ENCODE measurements at places on chromosomes 3 and 15.
A peak's percentile ranks its signal among the peaks of the same experiment; 100 is the strongest.

GRCh38 chr3:55622116-55622515 lies 135.0 kb upstream of the WNT5A start:
- DNase-seq = no peak

DNA sequence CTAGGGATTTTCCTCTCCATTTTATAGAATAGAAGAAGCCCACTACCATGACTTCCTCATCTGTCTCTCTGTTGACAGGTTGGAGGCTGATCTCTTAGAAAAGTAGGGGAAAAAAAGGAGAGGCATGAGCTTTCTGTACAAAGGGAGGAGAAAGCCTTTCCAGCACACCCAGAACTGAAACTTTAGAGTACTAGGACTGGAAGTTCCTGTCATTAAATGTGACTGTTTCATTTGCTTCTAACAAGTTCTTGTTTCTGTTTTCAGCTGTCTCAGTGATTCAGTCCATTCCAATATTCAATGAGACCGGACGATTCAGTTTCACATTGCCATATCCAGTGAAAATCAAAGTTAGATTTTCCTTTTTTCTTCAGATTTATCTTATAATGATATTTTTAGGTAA lies 39.0 kb downstream of the INTS14 start:
- DNase-seq = no peak

DNA sequence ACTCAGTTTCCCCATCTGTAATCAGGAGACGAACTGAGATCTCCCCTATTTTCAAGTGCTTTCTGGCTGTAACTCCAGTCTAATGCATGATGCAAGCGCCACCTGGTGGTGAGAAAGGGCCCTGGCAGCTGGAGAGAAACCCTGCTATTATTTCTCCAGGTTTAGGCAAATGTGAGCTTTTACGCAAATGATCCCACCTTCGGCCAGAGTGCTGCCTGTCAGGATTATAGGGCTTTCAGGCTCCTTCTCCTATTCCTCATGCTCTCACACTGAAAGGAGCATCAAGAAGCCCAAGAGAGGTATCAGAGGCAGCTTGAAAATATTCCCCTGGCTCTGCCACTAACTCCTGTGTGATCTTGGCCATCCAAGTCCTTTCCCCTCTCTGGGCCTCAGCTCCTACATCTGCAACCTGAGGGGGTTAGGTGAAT lies 93.9 kb upstream of the RASGRF1 start:
- DNase-seq = peak; percentile 30

DNA sequence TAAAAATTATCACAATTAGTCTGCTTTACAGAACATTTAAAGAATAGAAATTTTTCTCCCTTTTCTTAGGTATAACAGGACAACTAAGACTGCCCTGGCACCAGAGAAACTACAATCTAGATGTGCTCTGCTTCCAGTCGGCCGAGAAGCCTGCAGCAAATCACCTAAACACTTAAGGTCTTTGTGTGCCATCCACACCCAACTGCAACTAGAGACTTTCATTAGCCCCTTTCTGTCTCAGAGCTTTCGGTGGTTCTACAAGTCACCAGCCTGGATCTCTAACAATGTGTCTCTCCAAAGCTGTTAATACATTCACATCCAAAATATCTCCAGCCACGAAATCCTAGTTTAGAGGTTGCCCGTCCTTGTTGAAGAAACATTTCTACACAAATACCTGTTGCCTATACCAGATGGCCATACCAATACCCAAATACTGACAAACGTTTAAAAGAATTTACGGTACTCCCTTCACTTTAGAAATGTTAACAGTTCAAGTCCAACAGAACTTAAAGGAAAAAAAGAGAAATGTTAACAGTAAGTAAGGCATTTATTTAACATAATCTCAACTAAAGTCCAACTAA lies 6.7 kb downstream of the PRC1 start:
- DNase-seq = no peak

DNA sequence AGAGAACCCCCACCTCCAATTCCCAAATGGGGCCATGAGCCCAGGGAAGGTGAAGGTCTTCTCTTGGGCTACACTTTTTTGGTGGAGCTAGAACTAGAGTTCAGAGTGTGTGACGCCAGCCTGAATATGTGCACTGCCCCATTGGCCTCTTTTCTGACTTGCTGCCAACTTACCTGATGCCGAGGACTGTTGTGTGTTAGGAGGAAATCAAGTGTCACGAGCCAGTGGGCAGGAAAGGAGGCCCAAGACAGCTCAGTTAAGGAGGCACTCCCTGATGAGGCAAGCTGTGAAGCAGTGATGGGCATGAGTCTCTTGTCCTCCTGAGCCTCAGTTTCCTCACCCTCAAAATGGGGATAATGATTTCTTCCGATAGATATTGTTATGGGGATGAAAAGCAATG lies 107.8 kb downstream of the ANP32A start:
- no peak for DNase-seq

- no peak for DNase-seq
Measured at GRCh38 chr15:73524919-73525318, 82.0 kb downstream of the REC114 start.

GRCh38 chr3:17329927-17330326 lies 412.5 kb downstream of the TBC1D5 start:
- DNase-seq = no peak

- no peak for DNase-seq
Measured at GRCh38 chr3:160870327-160870726, 114.3 kb downstream of the PPM1L start.

DNA sequence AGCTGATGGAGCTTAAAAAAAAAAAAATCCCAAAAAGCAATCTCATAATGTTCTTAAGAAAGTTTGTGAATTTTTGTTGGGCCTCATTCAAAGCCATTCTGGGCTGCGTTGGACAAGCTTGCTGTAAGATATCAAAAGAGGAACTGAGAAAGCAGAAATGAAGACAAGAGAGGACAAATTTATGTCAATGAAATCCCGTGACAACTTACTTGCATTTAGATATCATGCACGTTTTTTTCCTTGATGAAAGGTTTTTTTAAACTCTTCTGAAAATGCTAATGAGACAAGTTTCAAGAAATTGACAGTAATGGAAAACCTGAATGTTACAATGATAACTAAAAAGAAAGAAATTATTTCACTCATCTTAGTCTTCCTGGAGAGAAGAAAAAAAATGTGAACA lies 662.9 kb downstream of the SQOR start:
- DNase-seq = no peak

GRCh38 chr15:36545467-36545992 lies 33.9 kb upstream of the CDIN1 start:
- no peak for DNase-seq

GRCh38 chr3:117893638-117894037 lies 1141.0 kb downstream of the IGSF11 start:
- no peak for DNase-seq

GRCh38 chr15:72554471-72555425 lies 80.6 kb downstream of the ARIH1 start:
- DNase-seq = peak; percentile 9

GRCh38 chr15:58585693-58586443 lies 154.1 kb downstream of the LIPC start:
- no peak for DNase-seq

DNA sequence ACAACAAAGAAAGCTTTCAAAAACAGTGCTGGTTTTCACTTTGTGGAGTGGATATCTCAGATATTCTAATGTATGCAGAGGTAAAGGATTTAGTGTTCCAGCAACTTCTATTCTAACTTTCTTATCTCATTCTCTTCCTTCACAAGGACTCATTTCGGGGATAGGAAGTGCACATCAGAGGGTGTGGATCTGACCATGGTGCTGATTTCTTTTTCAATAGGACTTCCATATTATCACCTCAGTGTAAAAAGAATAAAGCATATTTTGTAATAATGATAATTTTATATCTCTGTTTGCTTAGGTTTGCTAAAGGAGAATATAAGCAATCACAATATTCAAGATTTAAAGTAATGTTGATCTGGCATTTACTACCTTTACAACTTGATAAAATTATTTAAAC lies 12.5 kb upstream of the CADM2 start:
- DNase-seq = no peak

- no peak for DNase-seq
Measured at GRCh38 chr3:152257563-152258035, 11.1 kb upstream of the MBNL1 start.

DNA sequence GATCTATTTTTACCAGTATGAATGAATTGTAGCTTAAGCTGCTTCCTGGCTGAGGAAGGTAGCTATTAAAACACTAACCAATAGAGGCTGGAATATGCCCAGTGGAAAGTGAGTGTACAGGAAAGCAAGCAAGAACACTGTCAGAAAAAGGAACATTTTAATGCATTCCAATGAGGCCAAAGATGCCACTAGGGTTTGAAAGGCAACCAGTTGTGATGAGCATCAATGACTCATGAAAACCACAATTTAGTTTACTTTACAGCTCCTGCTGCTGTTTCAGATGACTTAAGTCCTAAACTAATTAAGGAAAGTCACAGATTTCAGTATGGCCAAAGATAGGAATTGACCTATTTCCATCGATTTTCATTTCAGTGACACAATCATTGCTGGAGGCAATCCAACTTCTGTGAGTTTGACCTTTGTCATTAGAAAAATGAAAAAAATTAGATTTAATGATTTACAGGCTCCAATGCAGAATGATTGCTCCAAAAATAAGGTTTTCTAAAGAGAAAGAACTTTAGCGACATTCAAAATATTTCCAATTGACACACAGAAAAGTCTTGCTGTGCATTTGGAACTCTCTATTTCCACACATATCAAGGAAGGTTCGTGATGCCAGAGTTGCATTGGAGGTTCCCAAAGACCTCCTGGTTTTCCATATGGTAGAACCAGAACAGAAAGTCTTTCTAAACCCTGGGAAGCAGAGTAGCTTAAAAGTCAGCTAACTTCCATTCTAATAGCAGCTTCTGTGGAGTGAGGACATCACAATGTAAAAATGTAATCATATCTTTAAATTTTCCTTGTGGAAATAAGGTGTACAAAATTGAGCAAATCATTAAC lies 103.0 kb downstream of the SUCNR1 start:
- no peak for DNase-seq

- no peak for DNase-seq
Measured at GRCh38 chr3:134211797-134212196, 38.9 kb downstream of the RYK start.

- no peak for DNase-seq
Measured at GRCh38 chr3:122301063-122301462, 24.0 kb upstream of the CSTA start.

DNA sequence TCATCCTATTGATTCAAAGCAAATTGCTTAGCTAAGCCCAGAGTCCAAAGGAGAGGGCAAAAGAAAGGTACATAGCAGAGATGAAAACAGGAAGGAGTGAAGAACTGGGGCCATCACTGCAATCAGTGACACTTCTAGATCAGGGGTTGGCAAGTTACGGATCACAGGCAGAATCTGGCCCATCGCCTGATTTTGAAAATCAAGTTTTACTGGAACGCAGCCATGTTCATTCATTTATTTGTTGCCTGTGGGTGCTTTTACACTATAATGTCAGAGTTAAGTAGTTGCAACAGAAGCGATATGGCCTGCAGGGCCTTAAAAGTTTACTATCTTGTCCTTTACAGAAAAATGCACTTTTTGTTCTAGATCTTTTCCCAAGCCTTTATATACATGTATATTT lies 271.7 kb upstream of the TOPAZ1 start:
- no peak for DNase-seq

GRCh38 chr3:102715030-102715697 lies 280.3 kb downstream of the ZPLD1 start:
- DNase-seq = no peak

GRCh38 chr15:39918688-39919385 lies 1.2 kb downstream of the GPR176 start:
- no peak for DNase-seq

- DNase-seq = no peak
Measured at GRCh38 chr15:86125775-86126174, 46.1 kb downstream of the AGBL1 start.

DNA sequence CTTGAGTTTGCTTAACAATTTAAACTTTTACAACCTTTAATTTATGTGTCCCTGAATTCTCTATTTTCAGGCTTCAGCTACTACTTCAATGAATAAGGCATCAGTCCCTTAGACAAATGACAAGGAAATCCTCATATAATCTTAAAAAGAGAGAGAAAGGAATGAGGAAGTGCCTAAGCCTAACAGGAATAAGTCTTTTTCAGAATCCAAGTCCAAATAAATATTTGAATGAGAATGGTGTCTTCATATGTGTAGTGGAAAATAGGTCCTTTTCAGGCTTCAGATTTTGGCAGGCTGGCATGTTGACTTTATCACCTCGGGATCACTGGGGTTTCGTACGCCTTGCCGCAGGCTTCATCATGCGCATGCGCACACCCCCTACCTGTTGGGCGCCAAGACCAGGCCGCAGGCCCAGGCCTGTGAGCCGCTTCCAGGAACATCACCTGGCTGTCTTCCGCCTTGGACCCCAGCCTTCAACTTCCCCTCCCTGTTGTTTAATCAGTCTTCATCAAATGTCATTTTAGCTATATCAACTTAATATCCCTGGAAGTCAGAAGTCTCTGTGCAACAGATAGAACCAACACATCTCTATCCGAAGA lies 334.5 kb downstream of the SOX2 start:
- DNase-seq = no peak

DNA sequence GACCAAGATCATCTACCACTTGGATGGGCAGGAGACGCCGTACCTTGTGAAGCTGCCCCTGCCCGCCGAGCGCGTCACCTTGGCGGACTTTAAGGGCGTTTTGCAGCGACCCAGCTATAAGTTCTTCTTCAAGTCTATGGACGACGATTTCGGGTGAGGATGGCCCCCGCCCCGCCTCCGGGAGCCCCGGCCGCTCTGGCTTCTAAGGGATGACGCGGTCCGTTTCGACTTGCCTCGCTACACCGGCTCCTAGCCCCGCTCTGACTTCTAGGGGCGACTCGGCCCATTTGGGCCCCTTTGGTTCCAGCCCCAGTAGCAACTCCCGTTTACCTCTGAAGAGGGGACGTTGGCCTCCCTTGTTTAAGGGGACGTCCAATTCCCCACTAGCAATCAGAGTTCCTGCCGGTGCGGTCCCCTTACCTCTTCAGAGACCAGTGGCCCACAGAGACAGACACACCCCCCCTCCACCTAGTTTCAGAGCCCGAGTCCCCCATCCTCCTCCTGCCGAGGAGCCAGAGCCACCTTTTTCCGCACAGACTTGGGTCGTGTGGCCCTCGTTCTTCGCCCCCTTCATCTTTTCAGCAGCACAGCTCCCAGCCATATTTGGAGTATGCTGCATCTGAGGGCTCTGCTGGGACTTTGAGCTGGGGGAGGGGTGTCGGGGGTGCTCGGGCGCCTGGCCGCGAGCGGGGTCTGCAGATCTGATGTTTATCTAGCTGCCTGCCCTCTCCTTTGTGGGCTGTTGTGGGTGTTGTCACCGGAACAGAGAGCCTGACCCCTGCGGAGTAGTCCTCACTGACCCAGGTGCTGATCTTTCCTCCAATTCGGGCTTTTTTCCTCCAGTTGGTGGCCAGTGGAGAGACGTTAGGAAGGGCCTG lies 706 bp downstream of the DVL3 start:
- peak; percentile 34 for DNase-seq

GRCh38 chr15:77009646-77010311 lies 14.9 kb downstream of the PSTPIP1 start:
- no peak for DNase-seq

DNA sequence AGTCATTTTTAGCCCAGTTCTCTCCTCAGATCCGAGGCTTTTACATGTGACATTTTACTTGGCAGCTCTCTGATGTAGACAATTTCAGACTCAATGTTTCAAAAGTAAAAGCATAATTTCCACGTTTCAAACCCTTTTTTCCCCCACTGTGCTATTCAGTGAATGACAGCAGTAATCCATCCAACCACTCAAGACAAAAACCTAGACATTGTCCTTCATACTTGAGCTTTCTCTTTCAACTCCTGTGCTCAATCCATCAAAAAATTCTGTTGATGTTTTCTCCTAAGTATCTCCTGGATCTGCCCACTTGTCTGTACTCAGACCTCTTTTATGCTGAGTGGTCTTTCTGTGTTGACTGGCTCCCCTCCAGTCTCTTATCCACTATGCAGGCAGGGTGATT lies 214.7 kb downstream of the CHL1 start:
- no peak for DNase-seq

- no peak for DNase-seq
Measured at GRCh38 chr15:98751767-98752166, 103.4 kb downstream of the IGF1R start.

All from stimulated activated CD8-positive, alpha-beta memory T cell treated with anti-CD3 and anti-CD28 coated beads, Interleukin-7, amount 100 ng/mL, for 4 hours (primary cell).